ENCODE measurements at places on chromosomes 5 and 9. TPM values are rescaled to one million over a fixed set of nuclear protein-coding genes. Genes with fewer than 3 reads are reported as not detected.

The ENTR1 gene
- total RNA-seq, result 22.4 TPM

The TSSK1B gene
- total RNA-seq, result not detected

The TTC23L gene
- not detected for total RNA-seq

The PCDHGC4 gene
- total RNA-seq, result 7.6 TPM

The BNC2 gene
- 93.2 TPM for total RNA-seq

The RNF183 gene
- total RNA-seq, result not detected

The PDE4D gene
- total RNA-seq, result 27.1 TPM

The LRRC19 gene
- total RNA-seq, result not detected

The GLIPR2 gene
- total RNA-seq, result 55.9 TPM

The F2RL1 gene
- total RNA-seq, result 0.24 TPM

The FAM221B gene
- total RNA-seq, result not detected

The ANXA2R gene
- 62.8 TPM for total RNA-seq

The PRSS3 gene
- total RNA-seq, result not detected

The ELAVL2 gene
- total RNA-seq, result not detected

The TSLP gene
- total RNA-seq, result not detected

The NR5A1 gene
- 0.14 TPM for total RNA-seq

The HTR1A gene
- not detected for total RNA-seq

The C9orf153 gene
- 1.5 TPM for total RNA-seq

The PCDHB13 gene
- 26.1 TPM for total RNA-seq

The BHMT gene
- 0.48 TPM for total RNA-seq

The NTRK2 gene
- total RNA-seq, result 23.2 TPM

The MACIR gene
- 9.1 TPM for total RNA-seq

The SLC34A1 gene
- total RNA-seq, result not detected

The EQTN gene
- 0.97 TPM for total RNA-seq

The LCN9 gene
- not detected for total RNA-seq

The RETREG1 gene
- 12.5 TPM for total RNA-seq

The GPR151 gene
- not detected for total RNA-seq

The CXCL14 gene
- 1.4 TPM for total RNA-seq

The PLEKHG4B gene
- total RNA-seq, result 8.3 TPM

The DDX4 gene
- total RNA-seq, result not detected

The ENHO gene
- not detected for total RNA-seq

The FAM53C gene
- 54.4 TPM for total RNA-seq

The LHFPL2 gene
- 29.6 TPM for total RNA-seq

The OTULINL gene
- 16.1 TPM for total RNA-seq

The IFNA16 gene
- total RNA-seq, result not detected

The GRM6 gene
- not detected for total RNA-seq

The IL31RA gene
- not detected for total RNA-seq

The PTPDC1 gene
- total RNA-seq, result 21.6 TPM

The CSF1R gene
- 32.9 TPM for total RNA-seq

The LOX gene
- 78.3 TPM for total RNA-seq

The PRRX2 gene
- total RNA-seq, result not detected

The NR4A3 gene
- 1.1 TPM for total RNA-seq

The PCDHGB1 gene
- 6.9 TPM for total RNA-seq

The RFESD gene
- 2.8 TPM for total RNA-seq

The DIMT1 gene
- total RNA-seq, result 20.9 TPM

The CCNJL gene
- under 0.01 TPM for total RNA-seq

The GMCL2 gene
- not detected for total RNA-seq

The KDM3B gene
- total RNA-seq, result 30.5 TPM

The CCDC183 gene
- total RNA-seq, result 2.0 TPM

The LVRN gene
- not detected for total RNA-seq

The OGN gene
- total RNA-seq, result 302 TPM

The PRDM9 gene
- not detected for total RNA-seq

The ODF2 gene
- total RNA-seq, result 14.4 TPM
